ENCODE measurements at places on chromosomes 1 and 21.

DNA sequence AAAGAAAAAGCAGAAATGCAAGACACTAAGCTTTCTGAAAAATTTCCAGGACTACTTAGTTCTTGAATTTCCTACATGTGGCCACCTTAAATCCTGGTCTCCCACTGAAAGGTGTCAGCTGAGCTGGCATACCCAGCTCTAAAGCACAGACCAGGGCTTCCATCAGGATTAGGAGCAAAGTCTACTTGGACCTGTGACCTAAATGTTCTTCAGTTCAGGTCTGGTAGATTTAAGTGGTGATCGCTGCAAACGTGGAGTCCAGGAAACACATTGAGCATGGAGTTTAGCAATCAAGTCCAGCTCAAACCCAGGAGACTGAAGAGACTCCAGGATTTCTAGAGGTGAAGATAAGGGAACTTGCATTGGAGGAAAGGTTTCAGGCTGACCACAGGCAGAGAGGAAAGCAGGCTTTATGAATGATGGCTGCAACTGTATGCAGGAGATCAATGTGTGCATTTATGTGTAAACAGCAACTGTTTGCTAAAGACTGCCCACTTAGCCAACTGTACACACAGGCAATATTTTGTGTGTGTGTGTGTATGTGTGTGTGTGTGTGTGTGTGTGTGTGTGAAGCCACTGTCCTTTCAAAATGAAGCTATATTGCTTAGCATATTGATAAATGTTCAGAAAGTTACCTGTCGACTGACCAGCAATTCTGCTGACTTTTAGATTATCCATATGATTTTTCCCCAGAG, 75.2 kb downstream of the LMX1A start:
- DNase-seq, result no peak

- DNase-seq, result no peak
Measured at GRCh38 chr1:161691846-161692245, 15.2 kb upstream of the FCRLA start.

DNA sequence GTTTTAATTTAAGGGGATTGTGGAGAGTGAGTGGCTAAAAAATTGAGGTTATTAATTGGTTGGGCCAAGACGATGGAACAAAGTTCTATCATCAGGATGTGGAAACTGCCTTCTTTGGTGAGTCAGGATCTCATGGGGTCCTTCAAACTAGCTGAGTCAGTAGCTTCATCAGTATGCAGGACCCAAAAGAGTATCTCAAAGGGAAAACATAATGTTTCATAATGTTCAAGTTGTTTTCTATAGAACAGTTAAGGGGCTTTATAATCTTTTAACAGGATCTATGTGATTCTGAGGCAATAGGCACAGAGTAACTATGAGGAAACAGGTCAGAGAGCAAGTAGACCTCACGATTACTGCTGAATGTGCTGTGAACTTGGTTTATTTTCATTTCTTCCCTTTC, 3.2 kb upstream of the OLFML2B start:
- DNase-seq, result peak; percentile 89

DNA sequence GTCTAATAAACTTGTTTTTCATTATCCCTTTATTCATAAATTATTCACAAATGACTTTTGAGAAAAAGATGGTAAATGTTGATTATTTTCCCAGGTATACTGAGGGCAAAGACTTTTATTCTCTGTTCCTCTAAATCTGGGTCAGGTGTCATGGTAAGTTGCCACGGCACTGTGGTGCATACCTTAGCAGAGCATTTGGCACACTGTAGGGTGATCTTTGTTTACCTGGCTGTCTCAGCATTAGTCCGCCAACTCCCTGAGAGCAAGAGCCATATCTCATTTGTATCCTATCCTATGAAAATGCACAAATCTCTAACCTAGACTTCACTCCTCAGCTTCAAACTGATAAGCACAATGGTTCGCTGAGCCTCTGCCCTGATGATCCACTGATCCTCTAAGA, 24.9 kb downstream of the GDAP2 start:
- no peak for DNase-seq

- DNase-seq, result no peak
Measured at GRCh38 chr1:175477248-175477647, 266.1 kb downstream of the TNR start.

- DNase-seq, result peak; percentile 53
Measured at GRCh38 chr1:207025146-207025880, 7.2 kb downstream of the C1orf116 start.

GRCh38 chr1:193634470-193634869, 448.1 kb upstream of the B3GALT2 start:
- peak; percentile 69 for DNase-seq

GRCh38 chr1:100713626-100714025, 5.9 kb upstream of the VCAM1 start:
- DNase-seq, result no peak

GRCh38 chr1:19505693-19506457, 20.5 kb upstream of the CAPZB start:
- DNase-seq, result peak; percentile 95

DNA sequence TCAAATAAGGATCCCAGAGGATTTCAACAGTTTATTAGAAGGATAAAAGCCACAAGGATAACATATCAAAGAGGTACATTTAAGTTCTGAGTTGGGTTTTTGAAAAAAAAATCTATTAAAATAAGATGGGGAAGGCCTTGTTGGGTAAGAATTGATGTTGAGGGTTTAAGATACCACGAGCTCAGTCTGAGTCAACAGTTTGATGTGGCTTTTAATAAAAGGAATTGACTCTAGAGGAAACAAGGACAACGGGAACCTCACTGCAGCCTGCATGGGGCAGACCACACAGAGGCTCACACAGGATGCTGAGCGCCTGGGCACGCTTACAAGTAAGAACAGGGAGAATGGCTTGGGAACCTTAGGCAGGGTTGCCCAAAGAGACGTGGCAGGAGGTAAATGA, 107.5 kb downstream of the TIAM1 start:
- DNase-seq, result peak; percentile 59

- no peak for DNase-seq
Measured at GRCh38 chr1:10657088-10657847, 139.2 kb downstream of the CASZ1 start.

- no peak for DNase-seq
Measured at GRCh38 chr1:85656256-85656655, 52.0 kb downstream of the ZNHIT6 start.

- DNase-seq, result no peak
Measured at GRCh38 chr1:158583962-158584361, 4.3 kb upstream of the OR10X1 start.

DNA sequence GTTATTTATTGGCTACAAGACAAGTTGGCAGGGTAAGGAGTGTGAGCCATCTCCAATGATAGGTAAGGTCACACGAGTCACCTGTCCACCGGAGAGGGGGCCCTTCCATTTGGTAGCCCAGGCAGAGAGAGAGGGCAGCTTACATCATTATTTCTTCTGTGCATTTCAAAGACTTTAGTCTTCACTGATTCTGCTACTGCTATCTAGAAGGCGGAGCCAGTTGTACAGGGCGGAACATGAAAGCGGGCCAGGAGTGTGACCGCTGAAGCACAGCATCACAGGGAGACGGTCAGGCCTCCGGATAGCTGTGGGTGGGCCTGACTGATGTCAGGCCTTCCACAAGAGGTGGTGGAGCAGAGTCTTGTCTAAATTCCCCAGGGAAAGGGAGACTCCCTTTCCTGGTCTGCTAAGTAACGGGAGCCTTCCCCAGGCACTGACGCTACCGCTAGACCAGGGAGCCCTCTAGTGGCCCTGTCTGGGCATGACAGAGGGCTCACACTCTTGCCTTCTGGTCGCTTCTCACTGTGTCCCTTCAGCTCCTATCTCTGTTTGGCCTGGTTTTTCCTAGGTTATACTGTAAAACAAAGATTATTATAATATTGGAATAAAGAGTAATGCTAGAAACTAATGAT, 36.7 kb downstream of the ZNF695 start:
- peak; percentile 47 for DNase-seq

DNA sequence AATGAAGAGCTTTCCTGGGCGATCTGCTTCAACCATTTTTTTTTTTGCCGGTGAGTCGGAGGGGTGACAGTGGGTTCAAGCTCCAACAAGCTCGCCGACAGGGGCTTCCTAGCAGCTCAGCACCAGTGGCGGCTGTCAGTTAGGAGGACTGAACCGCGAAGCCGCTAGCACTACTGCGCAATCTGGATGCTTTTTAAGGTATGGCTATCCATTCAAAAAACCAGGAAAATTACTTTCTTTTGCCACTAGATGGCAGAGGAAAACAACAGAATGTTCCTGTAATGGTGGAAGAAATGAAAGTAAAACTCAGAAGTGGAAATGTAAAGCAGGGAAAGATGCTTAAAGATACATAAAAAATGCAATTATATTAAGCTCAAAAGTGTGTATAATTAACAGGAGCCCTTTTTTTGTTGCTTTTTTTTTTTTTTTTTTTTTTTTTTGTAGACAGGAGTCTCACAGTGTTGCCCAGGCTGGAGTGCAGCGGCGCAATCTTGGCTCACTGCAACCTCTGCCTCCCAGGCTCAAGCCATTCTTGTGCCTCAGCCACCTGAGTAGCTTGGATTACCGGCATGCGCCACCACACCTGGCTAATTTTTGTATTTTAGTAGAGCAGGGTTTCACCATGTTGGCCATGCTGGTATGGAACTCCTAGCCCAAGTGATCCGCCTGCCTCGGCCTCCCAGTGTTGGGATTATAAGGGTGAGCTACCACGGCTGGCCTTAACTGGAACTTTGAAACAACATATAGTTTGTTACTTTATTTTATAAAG, 8.5 kb downstream of the KYAT3 start:
- peak; percentile 57 for DNase-seq

DNA sequence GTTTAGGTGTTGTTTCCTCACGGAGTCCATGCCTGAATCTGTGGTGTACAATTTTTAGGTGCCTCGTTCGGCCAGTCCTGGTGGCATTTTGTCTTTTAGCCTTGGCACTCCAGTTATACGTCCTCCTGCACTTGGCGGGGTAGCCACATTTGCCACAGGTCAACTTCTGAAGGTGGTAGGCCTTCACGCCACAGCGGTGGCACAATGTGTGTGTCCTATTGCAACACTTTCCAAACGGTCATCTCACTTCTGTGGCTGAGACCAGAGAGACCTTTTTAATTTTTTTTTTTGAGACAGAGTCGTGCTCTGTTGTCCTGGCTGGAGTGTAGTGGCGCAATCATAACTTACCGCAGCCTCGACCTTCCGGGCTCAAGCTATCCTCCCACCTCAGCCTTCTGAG, 49.1 kb downstream of the CAMTA1 start:
- no peak for DNase-seq

GRCh38 chr1:82062206-82062605, 261.5 kb downstream of the ADGRL2 start:
- DNase-seq, result no peak

- DNase-seq, result no peak
Measured at GRCh38 chr1:196309386-196309785, 298.9 kb downstream of the KCNT2 start.

- DNase-seq, result no peak
Measured at GRCh38 chr1:54272772-54273091, 72.8 kb downstream of the MRPL37 start.

GRCh38 chr1:202123336-202123813, 658 bp downstream of the GPR37L1 start:
- no peak for DNase-seq

DNA sequence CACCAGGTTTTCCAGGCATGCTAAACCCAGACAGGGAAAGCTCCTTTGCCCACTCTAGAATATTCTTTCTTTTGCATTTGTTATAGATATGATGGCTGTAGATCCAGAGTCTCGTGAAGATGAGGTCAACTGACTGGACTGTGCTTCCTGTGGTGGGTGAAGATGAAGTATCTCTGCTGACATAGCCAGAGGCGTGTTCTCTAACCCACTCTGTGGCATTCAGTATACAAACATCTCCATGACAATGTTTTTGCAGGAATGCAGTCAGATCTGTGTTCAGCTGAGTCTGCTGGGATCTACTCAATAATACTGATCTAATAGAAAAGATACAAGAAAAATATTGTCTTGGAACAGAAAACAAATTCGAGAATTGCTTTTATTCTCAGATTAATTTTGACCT, 11.3 kb downstream of the RWDD2B start:
- DNase-seq, result no peak

- DNase-seq, result peak; percentile 8
Measured at GRCh38 chr1:51693419-51694155, 76.7 kb downstream of the OSBPL9 start.

DNA sequence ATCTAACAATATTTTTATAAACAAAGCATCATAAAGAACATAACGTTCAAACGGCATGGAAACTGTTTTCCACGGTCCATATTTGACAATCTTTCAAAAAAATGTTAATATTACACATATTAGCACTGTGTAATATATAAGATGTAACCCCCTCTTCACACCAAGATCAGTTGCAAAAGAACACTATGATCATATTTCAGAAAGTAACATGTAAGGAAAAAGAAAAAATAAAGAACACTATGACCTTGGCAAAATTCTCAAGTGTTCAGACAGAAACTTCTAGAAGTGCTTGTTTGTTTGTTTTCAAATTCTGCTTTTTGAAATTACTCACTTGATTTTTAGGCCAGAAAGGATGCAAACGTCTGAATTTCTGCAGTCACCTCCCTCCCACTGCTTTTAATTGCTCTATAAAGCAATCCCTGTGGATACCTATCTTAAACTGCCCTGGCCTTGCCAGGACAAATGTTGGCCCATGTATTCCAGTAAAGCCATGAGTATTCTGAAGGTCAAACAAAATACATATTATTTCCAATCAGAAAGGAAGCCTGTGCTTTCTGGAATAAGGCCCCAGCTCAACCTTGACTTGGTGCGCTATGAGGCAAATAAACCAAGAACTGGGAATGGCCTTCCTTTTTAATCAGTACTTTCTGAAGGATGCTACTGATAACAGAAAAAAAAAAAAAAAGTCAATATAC, 68.6 kb downstream of the TGFBR3 start:
- no peak for DNase-seq

GRCh38 chr1:48878191-48878940, 101.7 kb upstream of the BEND5 start:
- DNase-seq, result no peak

DNA sequence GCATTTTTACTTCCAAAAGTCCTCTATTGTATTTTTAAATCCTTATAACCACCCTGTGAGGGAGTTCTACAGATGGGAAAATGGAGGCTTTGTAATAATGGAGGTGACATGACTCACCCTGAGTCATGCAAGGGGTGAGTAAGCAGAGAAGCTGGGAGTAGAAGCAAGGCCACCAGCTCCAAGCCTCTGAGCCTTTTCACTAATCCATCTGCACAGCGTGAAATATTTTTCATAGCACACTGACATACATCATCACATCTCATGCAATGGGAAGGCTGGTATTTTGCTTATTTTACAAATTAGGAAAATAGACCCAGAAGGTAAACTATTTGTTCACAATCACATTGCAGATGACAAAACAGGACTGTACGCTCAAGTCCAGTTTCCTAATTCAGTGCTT, 96.9 kb downstream of the KCNH1 start:
- peak; percentile 4 for DNase-seq

DNA sequence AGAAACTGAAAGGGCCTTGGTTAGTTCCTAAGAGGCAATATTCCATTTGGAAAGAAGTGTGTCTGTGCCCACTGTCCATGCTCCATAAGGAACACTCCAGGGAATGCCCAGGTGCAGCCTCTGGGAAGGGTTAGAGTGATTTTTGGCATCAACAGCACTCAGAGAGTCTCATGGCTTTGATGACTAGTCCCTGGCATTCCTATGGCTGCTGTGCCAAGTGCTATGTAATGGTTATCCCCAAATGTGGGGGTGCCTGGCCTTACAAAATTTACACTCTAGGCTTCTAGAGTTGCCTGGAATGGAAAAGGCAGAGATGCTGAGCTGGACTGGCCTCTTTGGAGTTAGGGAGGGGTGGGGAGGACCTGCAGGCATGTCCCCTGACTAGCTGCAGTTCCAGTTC, 75.0 kb upstream of the BCAR3 start:
- no peak for DNase-seq

Measured in suppressor macrophage (primary cell).